Stimulated activated CD4-positive, alpha-beta T cell treated with anti-CD3 and anti-CD28 coated beads, Interleukin-1b, Interleukin-23, amount 100 ng/mL, for 1 hour (primary cell): ENCODE measurements at places on chromosomes 6 and 20.

DNA sequence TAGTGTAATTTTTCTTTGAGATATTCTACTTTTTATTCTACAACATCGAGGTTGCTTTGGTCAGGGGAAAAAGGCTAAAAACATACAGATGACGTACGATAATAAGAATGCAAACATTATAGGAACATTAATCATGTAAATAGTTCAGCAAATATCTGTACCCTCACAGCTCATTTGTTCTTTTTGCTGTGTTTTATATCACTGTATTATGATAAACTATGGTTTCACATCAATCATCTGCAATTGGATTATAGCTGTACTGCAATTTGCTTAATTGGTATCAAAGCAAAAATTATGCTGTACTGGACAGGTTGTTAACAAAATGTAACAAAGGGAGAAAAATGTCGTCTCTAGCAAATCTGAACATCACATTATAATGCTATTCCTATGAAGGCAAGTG lies 597.1 kb downstream of the EPHA7 start:
- DNase-seq: no peak

- DNase-seq: no peak
Observed at GRCh38 chr6:32192608-32193039, at the start of gene GPSM3. Gene GPSM3, minus strand, starts transcription at chr6:32192643. Its CDS starts 130 bp downstream, at chr6:32192513.

GRCh38 chr6:104986625-104987024 lies 29.7 kb downstream of the LIN28B start:
- no peak for DNase-seq

DNA sequence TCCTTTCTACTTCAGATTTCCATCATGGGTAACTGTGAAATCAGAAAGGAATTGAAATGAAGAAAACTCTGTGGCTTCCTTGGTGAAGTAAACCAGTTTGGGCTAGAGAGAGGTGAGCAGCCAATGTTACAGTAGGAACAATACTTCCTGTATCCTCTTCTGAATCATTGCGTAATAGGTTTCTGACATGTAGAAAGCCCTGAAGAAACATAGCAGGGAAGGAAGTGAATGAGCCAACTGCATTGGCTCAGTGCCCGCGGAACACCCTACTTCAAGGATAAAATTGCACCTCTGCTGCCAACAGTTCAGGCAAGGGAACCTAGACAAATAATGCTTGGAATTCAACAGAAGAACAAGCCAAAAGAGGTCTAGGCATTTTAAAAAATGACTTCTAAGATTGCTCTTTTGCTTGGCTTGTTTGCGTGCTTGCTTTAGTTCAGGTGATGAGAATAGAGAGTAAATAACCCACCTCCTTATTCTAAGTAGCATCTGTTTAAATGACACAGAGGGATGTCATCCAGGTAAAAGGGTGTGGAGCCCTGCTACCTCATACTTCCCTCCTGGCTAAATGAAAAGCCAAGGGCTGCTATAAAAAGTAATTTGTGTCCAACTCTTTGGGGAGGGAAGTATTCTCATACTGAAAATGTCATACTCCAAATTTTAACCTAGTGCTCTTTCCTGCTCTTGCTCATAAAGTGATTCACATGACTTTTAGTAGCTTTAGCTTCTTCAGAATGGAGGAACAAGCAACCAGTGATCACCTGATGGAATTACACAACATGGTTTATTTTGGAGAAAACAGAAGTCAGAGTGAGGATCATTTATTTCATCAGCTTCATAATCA lies 30.0 kb upstream of the AKIRIN2 start:
- DNase-seq: no peak

- DNase-seq: no peak
Observed at GRCh38 chr6:44056392-44057237, 70.6 kb downstream of the MRPL14 start.

GRCh38 chr20:49354673-49355072 lies 76.8 kb upstream of the ZNFX1 start:
- no peak for DNase-seq

GRCh38 chr20:8116067-8116811 lies 15.8 kb upstream of the PLCB1 start:
- DNase-seq: no peak

GRCh38 chr6:95093154-95093553 lies 484.2 kb upstream of the MANEA start:
- no peak for DNase-seq

DNA sequence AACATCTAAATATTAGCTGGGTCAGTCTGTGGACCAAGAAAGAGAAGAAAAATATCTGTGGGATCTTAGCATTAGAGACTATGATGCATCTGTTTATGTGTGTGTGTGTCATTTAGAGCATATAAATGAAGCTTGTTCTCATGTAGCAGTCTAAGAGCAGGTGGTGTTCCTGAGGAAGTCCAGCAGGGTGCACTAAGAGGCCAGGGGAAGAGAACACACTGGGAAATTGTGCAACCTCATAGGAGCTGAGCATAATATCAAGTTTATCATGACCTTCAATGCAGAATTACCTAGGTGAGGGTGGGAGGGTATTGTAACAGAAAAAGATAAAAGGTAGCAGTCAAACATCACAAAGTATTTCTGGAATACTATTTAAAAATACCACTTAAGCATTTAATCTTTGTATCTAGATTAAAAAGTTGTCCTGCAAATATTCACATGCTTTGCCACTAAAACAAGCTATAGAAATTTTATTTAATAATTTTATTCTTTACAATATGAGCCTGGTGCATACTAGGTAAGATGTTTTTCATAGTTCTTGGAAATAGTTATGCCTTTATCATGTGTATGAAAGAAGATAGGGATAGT lies 80.5 kb downstream of the SMPDL3A start:
- no peak for DNase-seq

GRCh38 chr6:14656078-14656521 lies 538.5 kb downstream of the CD83 start:
- DNase-seq: no peak

DNA sequence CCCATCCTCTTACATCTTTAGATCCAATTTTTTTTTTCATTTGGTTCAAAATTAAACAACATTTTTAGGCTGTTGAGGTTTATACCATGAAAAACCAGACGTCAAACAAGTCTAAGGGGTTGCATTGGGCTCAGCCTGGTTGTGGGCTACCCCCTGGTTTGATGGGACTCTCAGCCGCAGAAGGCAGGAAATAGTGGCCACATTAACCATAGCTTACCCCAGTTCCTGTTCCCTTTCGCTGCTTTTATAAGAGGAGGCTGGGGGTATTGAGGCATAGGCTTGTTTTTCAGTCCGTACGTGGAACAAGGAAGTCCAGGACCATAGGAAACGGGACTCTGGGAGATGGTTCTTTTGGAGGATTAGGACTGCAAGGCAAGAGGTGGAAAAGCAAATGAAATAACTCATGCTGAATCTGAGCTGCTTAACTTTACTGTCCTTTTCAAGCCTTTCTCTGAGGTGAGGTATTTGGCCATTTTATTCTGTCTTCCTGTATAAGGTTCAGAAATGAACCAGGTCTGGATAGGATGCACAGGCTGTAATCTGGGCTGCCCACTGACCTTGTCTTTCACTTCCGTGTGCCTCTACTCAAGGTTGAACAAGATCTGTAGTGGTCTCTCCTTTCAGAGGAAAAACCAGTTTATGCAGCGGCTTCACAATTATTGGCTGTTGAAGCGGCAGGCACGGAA lies 7.7 kb downstream of the BRPF3 start:
- DNase-seq: no peak

DNA sequence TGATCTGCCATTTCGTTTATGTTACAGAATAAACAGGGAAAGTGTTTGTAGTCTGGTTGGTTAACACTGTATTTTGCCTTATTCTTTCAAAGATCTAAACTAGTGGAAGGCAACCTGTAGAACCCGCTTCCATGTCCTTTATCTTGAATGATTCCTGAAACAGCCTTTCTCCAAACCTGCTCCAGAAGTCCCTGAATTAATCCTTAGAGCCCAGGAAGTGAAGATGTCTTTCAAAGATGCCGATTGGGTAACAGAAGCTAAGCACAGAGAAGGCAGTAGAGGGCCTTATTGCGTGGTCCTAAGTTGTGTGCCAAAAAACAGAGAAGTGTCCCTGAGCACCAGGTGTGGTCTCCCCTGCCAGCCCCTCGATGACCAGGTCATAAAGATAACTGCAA lies 19.2 kb upstream of the ZSCAN16 start:
- no peak for DNase-seq

DNA sequence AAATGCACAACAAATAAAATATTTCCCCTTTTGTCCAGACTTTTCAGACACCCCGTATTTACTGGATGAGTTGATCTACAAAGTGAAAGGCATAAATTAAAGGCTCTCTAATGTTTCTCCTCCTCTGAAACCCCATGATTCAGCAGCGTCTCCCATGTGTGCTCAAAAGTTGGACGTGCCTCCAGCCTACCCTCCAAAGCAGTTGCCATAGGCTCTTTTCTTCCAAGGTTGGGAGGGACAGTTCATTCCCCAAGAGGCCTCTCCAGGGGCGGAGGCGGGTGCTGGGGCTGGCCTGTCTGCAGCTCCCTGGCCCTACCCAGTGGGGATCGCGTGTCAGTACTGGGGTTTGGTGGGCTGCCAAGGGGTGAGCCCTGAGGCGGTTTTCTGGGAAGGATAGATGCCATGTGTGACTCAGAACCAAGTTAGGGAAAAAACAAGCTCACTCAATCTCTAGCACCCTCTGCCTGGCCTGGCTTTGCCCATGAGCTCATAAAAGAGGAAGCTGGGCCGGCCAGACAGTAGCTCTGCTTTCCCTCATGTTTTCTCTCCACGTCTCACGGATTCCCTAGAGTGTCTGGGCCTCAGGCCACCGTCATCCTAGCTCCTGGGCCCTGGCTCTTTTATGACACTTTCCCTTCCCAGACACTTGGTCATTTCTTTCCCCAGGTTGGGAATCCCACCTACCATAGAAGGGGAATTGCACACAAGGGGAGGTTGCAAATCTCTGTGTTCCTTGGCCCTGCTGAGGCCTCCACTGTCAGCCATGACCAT lies 8.0 kb upstream of the IER3 start:
- DNase-seq: no peak

GRCh38 chr20:24531202-24531601 lies 61.8 kb downstream of the SYNDIG1 start:
- no peak for DNase-seq

DNA sequence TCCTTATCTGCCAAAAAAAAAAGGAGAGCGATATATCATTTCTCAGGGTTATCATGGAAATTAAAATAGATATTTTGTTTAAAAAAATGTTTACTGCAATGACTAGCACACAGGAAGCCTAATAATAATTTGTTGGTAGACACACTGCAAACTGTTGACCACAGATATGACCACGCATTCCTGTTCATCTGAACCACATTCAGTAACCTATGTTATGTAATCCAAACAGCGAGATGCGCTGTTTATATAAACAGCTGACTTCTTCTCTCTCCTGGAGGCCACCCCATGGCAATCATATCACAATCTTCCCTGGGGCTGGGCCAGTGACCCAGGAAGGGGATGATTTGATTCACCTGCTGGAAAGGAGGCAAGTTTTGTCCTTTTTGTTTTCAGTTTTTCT lies 129.3 kb upstream of the UST start:
- no peak for DNase-seq

DNA sequence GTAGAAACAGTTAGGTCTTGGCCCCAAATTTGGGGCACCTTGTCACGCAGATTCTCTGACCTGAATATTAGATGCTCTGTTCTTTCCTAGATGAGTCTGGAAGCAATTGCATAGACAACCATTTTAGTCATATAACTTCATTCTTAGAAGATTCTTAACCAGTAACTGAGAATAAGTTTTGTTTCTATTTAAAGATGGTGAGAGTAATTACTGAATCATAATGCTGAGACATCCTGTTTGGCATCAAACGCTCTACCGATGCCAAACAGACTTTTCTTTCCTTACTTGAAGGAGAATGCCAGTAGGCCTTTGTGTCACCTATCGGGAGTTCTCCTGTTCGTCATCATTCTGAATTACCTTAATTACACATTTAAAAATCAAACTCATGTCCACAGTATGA lies 131.6 kb upstream of the ID4 start:
- no peak for DNase-seq

DNA sequence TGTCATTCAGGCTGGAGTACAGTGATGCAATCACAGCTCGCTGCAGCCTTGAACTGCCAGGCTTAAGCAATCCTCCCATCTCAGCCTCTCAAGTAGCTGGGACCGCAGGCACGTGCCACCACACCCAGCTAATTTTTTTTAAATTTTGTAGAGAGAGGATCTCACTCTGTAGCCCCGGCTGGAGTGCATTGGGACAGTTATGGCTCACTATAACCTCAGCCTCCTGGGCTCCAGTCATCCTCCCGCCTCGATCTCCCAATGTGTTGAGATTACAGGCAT lies 86.5 kb downstream of the SERAC1 start:
- DNase-seq: no peak

DNA sequence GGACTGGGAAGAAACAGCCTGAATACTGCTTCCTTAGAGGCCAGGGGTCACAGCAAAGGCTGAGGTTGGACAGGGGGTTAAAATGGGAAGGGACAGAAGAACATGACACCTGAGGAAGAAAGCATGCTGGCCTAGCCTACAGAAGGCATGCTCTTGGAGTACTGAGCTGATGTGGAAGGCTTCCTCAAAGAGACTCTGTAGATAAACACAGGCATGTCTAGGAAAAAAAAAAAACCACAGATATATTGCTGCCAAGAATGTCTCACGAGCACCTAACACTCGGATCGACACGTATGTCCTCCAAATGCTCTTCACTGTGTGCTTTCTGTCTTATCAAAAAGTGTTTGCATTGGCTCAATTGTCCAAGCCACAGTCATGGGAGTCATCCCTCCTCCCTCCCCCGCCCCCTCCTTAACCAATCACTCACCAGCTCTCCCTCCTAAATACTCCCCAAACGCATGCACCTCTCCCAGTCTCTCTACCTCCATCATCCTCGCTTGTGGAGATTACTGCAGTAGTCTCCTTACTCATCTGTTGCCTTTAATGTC lies 101.1 kb upstream of the LRFN2 start:
- no peak for DNase-seq

DNA sequence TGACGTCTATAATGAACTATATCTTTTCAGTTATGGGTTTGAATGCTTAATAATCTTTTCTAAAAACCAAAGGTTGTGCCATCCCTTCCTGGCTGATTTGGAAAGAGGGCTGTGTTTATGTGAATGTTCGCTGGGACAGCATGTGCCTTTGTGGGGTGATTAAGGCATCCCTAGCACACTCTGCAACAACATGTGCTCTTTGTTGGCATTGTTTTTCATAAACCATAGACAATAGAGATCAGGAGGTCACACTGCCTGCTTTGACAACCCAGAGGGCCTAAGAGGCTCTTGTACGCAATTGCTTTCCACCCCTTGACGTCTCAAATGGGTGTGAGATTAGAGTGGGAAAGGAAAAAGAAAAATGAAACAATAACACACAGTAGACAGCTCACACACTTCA lies 116.0 kb downstream of the LRRC1 start:
- DNase-seq: no peak

- no peak for DNase-seq
Observed at GRCh38 chr6:74113901-74114300, 417.9 kb downstream of the CD109 start.

GRCh38 chr20:43937591-43937990 lies 22.9 kb downstream of the TOX2 start:
- DNase-seq: no peak

GRCh38 chr6:36524871-36525270 lies 22.4 kb downstream of the STK38 start:
- no peak for DNase-seq
